ENCODE measurements at places on chromosomes 5 and 9.
A peak's percentile ranks its signal among the peaks of the same experiment; 100 is the strongest.

GRCh38 chr5:16628376-16628775 lies 11.6 kb upstream of the RETREG1 start:
- no peak for DNase-seq

GRCh38 chr5:80706835-80707447 lies 52.2 kb upstream of the DHFR start:
- no peak for DNase-seq

DNA sequence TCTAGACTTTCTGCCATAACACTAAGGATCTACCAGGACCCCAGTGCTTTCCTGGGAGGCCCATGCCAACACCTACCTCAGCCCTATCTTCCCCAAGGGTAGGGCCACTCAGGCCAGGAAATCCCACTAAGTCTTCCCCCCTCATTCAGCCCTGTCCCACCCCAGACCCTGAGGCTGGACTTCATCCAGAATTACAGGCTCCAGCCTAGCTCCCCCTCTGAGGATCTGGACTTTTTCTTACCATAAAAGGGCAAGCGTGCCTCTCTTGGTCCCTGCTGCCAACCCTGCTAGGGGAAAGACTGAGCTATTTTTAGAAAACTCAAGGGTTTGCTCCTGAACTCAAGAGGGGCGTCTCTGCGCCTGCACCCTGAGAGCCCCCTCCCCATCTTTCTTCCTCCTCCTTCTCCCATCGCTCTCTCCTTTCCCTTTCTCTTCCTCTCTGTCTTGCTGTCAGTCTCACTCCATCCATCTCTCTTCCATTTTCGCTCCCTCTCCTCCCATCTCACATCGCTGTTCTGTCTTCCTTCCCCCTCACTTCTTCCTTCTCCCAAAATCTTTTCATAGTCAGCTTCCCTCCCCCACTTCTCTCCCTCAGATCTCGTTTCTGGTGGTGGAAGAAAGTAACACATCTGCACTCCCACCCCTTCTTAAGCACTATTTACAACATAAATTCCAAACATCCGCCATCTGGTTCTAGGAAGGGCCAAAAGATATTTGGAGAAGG lies 38.1 kb upstream of the IL17B start:
- DNase-seq = no peak

GRCh38 chr5:44603496-44604272 lies 205.1 kb upstream of the MRPS30 start:
- DNase-seq = no peak

GRCh38 chr5:128673970-128674369 lies 135.9 kb upstream of the FBN2 start:
- DNase-seq = no peak

GRCh38 chr5:170363671-170364070 lies 25.5 kb downstream of the KCNMB1 start:
- DNase-seq = no peak

DNA sequence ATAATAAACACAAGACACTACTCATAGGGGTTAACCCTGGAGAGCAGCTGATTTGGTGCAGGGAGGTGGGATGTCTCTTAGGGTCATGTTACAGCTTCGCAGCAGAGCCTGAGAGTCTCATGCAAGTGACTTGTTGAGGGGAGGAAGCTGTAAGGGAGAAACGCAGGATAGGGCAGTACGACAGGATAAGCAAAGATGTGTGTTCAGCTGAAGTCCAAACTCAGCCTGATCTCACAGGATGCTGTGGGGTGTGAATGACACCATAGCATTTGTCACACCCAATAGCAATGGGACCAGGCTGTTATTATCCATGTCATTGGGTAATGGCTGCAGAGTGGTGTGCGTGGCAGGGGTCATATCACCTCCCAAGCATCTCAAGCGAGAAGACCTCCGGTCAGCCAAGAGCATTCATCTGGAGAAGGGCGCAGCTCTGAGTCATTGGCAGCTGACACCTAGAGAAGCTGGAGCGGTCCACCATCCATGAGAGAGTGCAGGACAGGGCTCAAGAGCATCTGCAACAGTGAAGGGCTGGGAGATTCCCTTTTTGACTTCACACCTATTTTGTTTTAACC lies 49.2 kb upstream of the RPL26L1 start:
- no peak for DNase-seq

DNA sequence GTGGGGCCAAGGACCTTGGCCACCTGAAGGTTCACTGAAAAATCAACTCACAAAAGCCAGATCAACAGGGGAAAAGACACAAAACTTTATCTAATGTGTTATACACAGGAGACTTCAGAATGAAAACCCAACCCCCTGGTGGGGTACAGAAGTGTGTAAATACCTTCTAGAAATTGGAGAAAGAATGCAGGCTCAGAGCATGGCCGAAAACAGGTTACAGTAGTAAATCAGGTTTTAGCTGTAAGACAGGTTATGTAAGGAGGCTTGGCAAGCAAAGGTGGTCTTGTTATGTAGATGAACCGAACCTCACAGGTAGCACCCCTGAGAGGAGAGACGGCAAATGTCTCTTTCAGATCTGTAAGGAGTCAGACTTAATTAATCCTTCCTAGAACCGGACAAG lies 10.0 kb downstream of the CEMIP2 start:
- no peak for DNase-seq

DNA sequence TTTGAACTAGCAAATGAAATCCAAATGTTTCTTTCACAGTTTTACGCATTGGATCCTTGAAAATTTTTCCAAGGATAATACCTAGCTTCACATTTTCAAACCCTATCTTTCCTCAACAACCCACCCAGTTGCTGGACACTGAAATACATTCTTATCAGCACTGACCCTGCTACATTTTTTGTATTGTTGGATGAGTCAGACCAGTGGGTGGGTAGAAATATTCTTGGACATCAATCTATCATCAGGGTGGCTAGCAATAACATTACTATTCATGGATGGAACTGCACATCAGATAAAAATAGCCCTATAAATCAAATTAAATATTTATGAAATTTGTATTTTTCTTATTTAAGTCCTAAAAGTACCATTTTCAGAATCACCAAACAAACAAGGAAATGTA lies 407.4 kb upstream of the IZUMO3 start:
- DNase-seq = no peak

DNA sequence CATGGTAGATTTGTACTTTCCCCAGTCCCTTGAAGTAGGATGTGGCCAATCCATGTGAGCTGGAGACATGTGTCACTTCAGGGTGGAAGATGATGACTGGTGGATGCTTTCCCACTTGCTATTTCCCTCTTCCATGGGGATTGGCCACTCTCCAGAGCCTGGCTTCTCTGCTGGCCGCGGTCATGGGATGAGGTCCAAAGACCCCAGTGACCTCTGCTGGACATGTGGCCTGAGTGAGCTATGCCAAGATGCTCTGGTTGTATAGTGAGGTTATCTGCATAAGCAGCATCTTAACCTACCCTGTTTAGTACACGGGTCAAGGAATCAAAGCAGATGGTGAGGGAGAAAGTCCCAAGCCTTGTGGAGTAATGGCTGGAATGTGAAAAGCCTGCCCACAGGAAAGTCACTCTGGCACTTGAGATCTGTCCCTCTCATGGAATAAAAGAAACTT lies 47.1 kb downstream of the SH3PXD2B start:
- DNase-seq = peak; percentile 36

GRCh38 chr5:172437445-172438318 lies 16.6 kb downstream of the SH3PXD2B start:
- peak; percentile 95 for DNase-seq

DNA sequence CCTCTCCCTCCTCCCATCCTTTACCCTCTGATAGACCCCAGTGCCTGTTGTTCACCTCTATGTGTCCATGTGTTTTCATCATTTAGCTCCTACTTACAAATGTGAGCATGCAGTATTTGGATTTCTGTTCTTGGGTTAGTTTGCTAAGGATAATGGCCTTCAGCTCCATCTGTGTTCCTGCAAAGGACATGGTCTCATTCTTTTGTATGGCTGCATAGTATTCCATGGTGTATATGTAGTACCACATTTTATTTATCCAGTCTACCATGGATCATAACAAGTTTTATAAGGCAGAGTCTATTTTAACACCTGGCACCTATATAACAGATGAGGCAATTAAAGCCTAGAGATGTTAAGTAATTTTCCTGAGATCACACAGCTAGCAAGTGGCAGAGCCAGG lies 7.4 kb downstream of the YTHDC2 start:
- no peak for DNase-seq

DNA sequence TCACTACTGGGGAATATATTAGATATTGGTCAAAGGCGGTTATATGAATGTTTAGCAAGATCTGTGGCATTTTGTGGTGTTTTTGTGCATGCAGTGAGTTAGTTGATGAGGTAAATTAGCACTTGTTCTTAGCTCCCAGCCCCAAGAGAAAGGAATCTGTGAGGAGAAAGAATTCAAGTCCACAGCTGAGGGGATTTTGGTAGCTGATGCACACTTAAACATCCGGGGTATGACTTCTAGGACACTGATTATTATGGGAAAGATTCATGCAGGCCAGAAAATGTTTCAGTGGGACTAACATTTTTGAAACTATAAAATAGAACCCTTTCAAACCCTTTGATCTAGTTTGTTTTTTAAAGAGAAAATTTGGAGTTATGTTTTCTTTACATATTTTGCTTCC lies 118.2 kb upstream of the RPS23 start:
- DNase-seq = peak; percentile 31

DNA sequence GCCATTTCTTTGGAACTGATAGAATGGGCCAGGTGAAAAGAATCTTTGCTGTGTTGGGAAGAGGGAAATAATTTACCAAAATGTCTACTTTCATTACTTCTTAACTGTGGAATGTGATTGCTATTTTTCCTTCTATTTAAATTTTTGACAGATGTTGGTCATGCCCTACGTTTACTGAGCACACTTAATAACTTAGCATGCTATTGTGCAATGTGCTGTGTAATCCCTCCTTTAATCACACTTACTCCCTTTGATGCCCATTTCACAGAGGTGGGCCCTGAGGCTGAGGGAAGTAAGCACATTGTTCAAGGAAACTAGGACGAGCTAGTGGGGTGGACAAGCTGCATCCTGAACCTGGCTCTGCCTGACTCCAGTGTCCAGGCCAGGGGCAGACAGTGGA lies 47.8 kb upstream of the INSYN2B start:
- DNase-seq = no peak

DNA sequence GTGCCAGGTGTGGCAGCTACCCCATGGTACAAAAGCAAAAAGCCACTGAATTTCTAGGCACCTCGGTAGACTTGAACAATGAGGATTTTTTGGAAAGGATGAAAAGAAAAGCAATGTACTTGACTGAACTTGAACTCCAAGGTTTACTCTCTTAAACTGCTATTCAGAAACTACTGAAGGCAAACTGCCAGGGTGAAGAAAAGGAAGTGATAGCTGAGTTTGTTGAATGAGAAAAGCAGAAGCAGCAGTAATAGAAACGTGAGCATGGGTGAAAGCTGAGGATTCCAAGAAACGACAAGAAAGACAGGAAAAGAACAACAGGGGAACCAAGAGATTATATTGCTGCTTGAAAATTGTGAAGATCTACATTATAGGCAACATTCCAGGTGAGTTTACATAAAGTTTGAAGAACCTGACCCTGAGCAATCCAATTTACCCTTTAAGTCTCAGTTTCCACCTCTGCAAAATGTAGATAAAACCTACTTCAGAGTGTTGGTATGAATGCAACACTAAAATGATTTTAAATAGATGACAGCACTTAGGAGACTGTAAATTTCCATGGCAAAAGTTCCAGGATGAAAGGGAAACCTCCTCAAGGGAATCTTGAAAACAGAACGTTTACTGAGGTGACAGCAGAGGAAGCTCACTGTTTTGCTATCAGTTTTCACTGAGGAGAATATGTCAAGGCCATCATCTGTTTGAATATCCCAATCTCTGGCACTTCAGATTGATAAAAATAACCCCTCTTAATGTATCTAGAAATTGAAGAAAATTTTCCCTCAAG lies 245.8 kb downstream of the SPATA31D1 start:
- no peak for DNase-seq

DNA sequence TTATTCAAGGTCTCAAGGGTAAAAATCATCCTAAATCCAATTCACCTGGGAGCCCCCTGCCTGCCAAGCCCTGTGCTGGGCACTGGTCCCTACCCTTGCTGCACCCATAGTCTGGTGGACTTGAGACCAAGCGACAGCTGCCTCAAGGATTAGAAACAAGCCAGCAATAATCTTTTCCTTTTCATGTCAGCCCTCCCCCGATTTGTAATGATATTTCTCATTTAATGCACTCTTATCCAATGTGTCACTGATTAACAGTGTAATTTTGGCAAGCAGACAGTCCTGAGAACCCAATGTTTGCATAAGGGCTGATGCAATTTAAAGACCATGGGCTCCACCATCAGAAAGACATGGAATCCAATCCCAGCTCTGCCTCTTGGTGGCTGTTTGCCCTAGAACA lies 108.9 kb downstream of the ACTL7B start:
- no peak for DNase-seq

DNA sequence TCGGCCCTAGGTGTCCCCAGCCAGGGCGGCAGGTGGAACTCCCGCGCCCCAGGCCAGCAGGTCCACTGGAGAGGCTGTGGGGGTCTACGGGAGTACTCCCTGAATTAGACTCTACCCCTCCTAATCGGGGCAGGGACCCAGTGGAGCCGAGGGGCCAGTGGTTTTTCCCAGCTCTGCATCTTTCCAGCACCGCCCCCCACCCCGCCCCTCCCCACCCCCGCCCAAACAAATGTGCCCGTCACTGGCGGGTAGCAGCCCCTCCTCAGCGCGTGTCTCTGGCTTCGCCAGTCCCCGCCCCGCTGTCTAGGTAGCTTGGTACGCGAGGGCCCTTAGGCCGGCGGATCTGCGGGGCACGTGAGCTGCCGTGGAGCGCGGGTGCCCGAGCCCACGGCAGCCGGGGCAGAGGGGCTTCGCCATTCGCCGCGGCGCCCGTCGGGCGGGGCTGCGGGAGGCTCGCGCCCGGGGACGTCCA lies 7.0 kb downstream of the UNC5A start:
- peak; percentile 10 for DNase-seq

GRCh38 chr5:141850786-141851185 lies 27.4 kb downstream of the PCDH1 start:
- DNase-seq = no peak

- no peak for DNase-seq
These were observed 13.2 kb downstream of the TMEM8B start for GRCh38 chr9:35842020-35842745.

GRCh38 chr5:179382486-179382885 lies 37.2 kb upstream of the ADAMTS2 start:
- DNase-seq = no peak

DNA sequence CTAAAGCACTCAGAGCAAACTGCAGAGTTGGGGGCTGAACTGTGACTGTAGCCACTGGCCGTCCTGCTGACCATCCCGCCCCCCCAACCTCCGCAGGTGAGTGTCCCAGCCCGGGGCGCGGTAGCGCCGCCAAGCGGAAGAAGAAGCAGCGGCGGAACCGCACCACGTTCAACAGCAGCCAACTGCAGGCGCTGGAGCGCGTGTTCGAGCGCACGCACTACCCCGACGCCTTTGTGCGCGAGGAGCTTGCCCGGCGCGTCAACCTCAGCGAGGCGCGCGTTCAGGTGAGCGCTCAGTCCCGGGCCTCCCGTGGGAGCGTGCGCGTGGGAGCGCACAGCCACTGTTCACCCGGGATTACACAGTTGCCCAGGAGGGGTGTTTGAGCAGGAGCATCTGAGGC lies 33.7 kb downstream of the PTGES start:
- no peak for DNase-seq

DNA sequence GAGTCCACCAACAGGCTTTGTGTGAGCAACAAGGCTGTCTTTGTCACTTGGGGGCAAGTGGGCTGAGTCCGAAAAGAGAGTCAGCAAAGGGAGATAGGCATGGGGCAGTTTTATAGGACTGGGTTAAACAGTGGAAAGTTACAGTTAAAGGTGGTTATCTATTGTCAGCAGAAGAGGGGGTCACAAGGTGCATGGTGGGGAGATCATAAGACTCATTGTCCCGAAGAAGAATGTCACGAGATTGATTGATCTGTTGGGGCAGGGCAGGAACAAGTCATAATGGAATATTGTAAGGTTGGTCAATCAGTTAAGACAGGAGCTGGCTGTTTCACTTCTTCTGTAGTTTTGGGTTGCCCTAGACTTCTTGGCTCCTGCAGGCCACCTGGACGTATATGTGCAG lies 7.6 kb upstream of the HMGCS1 start:
- no peak for DNase-seq

Measured in dermis microvascular lymphatic vessel endothelial cell (primary cell).